ENCODE measurements at places on chromosomes 16 and 17.

DNA sequence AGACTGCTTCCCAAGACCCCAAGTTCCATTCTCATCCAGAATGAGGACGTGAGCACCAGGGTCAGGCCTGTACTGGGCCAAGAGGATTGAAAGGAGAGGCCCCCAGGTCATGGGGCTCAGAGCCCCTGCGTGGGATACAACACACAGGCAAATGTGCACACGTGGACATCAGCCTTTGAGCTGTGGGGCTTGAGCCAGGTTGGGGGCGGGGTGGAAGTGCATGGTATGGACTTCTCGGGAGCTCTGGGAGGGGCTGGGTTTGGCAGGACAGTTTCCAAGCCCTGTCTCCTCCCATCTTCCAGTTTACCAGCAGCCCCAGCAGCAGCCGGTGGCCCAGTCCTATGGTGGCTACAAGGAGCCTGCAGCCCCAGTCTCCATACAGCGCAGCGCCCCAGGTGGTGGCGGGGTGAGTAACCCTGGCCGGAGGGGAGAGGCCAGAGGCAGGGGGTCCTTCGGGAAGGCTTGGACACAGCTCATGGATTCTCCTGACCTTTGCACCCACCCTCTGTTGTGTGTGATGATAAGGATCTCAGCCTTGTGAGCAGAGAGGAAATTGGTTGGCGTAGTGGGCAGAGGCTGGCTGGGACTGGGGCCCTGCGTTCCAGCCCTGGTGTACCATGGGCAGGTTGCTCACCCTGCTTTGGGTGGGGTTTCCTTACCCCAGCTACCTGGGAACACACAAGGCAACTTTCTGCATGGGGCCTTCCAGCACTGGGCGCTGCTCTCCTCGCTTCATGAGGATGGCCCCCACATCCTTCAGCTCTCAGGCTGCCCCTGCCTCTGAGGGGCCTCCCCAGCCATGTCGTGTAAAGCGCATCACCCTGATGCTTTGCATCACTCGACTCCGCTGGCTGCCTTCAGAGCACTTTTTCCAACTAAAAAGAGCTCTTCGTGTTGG is 10.4 kb upstream of the LASP1NB start:
- DNase-seq: no peak

DNA sequence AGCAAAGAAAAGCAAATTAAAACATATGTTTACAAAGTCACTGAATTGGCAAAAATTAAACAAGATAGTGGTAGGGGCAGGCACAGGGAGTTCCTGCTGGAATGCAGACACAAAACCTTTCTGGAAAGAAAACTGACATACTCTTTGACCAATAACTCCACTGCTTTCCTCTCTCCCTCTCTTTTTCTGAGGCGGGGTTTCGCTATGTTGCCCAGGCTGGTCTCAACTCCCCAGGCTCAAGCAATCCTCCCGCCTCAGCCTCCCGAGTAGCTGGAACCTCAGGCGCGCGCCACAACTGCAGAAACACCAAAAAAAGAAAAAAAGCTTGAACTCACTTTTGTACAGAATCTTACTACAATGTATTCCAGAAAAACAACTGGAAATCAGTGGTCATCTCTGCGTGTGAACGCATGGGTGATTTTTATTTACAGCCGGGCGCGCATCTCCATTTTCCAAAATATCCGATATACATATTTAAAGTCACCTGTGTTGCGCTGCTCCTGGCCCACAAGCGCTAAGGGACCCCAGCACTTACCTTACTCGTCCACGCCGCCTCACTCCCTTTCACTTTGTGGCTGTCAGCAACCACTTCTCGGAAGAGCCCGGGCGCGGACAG is 480 bp downstream of the TXNL4B start:
- no peak for DNase-seq

GRCh38 chr17:81794509-81794908 is 9.4 kb upstream of the GCGR start:
- DNase-seq: no peak

DNA sequence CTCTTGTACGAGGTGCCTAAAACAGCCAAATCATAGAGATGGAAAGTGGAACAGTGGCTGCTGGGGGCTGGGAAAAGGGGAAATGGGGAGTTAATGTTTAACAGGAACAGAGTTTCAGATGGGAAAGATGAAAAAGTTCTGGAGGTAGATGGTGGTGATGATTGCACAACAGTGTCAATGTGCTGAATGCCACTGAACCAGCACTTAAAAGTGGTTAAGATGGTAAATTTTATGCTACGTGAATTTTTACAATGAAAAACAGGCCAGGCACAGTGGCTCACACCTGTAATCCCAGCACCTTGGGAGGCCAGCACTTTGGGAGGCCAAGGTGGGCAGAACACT is 130.4 kb downstream of the C16orf78 start:
- no peak for DNase-seq

GRCh38 chr16:81427219-81427618 is 17.4 kb upstream of the CMIP start:
- DNase-seq: no peak

- no peak for DNase-seq
These were observed at the start of gene ASIC2 for GRCh38 chr17:33292981-33293867. TSS of gene ASIC2 (minus strand) at chr17:33293295.

DNA sequence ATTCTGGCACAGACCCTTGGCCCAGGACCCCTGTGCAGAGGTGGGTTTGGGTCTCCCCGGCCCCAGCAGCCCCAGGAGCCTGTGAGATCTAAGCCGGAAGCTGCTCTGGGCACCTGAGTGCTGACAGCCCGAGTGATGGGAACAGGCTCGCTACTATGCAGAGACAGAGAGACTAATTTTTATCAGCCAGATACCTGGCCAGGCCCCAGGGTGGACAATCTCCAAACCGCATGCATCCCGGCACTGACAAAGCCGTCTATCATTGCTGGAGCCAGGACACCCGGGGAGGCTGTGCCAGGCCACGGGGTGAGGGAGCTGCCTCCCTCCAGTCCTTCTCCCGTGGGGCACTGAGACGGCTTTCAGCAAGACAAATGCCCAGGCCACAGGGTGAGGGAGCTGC is 25.0 kb downstream of the CBFA2T3 start:
- no peak for DNase-seq

DNA sequence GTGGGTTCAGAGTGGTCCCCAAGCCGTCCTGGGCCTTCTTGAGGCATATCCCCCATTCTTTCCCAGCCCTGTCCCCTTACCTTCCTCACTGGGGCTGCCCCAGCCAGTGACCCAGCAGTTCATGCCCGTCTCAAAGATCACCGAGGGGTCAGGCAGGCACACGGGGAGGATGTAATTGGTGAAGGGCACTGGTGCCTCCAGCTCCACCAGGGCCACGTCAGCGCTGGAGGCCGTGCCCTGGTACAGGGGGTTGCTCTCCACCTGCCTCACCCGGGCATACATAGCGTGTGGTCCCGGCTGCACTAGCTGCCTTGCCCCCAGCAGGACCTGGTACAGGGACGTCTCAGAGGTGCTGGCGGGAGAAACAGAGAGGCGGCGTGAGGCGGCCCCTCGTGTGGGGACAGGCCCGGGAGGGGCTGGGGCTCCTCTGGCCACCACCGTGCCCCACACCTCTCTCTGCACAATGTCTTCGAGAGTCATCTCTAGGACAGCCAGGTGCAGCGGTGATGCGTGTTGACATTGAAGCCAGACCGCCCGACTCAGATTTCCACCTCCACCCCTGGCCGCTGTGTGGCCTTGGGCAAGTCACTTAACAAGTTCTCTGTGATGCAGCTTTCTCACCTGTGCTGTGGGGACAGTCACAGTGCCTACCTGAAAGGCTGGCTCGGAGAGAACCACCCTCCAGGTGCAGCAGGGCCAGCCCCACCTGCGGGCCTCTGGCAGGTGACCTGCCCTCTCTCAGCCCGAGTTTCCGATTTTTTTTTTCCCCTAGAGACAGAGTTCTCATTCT is 5.8 kb downstream of the PRSS27 start:
- no peak for DNase-seq

- no peak for DNase-seq
These were observed 14.4 kb downstream of the GJD3 start for GRCh38 chr17:40349895-40350688.

GRCh38 chr17:68425979-68426378 is 31.3 kb downstream of the WIPI1 start:
- no peak for DNase-seq

GRCh38 chr16:28511031-28511430 is 4.4 kb upstream of the IL27 start:
- no peak for DNase-seq

- peak; percentile 48 for DNase-seq
These were observed 787 bp downstream of the CTCF start for GRCh38 chr16:67562918-67563707.

DNA sequence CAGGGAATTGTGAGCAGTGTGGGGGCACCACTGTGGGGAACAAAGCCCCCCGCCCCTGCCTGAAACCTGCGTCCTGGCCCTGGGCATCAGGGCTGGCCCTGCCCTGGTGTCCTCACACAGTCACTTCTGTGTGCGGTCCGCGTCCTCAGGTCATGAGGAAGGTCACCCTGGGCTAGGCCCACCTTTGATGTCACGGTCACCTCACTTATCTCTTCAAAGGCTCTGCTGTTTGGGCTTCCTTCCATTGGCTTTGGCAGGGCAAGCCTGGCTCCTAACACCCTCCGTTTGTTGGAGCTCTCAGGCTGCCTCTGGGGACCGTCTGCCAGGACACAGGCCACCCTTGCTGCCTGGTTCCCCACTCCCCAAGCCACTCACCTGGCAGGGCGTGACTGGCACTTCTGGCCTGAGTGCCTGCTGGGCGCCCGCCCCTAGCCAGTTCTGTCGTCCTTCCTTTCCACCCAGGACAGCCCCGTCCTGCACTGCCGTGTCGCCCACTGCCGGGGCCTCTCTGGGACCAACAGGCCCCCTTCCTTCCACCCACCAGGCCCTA is 8.8 kb downstream of the CENPX start:
- DNase-seq: no peak

DNA sequence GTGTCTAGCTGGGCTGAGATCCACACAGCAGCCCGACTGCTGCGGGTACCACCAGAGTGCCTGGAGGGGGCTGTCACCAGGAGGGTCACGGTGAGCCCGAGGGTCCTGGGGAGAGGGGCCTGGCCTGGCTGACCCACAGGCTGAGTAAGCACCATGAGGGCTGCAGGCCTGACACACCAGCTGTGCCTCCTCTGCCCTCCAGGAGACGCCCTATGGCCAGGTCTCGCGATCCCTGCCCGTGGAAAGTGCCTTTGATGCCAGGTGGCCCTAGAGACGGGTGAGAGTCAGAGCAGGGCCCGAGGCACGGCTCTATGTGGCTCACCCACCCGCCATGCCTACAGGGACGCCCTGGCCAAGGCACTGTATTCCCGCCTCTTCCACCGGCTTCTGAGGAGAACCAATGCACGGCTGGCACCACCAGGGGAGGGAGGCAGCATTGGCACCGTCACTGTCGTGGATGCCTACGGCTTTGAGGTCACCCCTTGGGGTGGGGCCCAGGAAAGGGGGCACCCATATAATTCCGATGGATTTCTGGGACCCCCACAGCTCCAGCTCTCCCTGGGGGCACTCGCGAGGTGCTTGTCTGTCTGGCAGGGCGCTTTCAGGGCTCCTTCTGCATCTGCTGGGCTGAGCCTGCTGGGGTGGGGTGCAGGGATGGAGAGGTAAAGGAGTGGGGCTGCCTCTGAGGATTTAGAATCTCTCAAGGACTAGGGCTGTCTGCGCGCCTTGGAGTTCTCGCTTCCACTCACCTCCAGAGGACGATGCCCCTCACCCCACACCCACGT is 7.1 kb downstream of the MYO15B start:
- DNase-seq: no peak

DNA sequence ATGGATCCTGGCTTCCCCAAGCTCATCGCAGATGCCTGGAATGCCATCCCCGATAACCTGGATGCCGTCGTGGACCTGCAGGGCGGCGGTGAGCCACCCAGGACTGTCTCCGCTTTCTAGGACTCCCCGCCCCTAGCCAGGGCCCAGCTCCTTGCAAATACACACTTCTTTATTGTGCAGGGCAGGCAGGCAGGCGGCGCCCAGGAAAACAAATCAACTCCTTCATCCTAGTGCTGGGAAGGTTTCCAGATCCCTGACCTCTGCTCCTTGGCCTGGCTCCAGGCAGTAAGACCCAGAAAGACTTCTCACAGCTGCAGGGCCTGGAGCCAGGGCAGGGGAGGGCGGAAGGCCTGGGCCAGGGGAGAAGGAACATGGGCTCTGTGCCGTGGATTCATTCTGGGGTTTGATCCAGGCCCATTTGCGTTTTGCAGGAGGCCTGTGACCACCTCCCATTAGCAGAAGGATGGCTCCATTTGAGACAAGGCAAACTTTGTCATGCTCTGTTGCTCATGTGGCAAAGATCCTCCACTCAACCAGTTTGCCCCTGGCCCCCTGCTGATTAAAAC is 6.0 kb upstream of the LPCAT2 start:
- no peak for DNase-seq
